ENCODE measurements at places on chromosomes 16 and 17. TPM values are rescaled to one million over a fixed set of nuclear protein-coding genes. Genes with fewer than 3 reads are reported as not detected.

DNA sequence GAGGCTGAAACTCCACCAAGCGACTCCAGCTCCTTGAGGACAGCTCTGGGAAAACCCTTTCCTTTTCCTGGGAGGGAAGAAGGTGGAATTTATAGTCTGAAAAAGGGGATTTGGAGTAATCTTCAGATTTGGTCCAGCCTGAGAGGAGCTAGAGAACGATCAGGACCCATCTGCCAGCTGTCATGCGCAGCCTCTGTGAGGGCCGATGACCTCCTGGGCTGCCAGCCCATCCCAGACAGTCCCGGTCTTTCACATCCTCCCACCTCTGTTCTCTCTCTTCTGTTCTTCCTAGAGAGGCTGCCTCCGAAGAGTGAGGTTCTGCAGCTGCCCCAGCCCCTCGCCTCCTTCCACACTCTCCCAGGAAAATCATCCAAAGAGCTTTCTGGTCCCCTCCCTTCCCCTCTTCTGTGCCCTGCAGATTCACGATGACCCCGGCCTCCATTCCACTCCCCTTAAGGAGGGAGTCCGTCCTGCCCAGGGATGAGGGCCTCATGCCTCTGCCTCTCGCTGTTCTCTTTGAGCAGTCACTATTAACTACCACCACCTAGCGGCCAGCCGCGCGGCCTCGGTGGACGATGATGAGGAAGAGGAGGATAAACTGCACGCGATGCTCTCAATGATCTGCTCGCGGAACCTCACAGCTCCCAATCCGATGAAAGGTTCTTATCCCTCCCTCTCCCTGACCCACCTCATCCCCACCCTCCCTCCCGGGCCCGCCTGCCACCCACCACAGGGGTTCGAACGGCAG lies 29.6 kb downstream of the SGSM2 start:
- no peak for DNase-seq

GRCh38 chr16:77647726-77648125 lies 74.6 kb upstream of the NUDT7 start:
- DNase-seq, result no peak

TBX6 gene
- total RNA-seq, result 0.10 TPM

SOCS1 gene
- 21.2 TPM for total RNA-seq

FA2H gene
- not detected for total RNA-seq
